Kidney glomerular epithelial cell (primary cell): ENCODE measurements at places on chromosomes 2 and 18.
A peak's percentile ranks its signal among the peaks of the same experiment; 100 is the strongest.

DNA sequence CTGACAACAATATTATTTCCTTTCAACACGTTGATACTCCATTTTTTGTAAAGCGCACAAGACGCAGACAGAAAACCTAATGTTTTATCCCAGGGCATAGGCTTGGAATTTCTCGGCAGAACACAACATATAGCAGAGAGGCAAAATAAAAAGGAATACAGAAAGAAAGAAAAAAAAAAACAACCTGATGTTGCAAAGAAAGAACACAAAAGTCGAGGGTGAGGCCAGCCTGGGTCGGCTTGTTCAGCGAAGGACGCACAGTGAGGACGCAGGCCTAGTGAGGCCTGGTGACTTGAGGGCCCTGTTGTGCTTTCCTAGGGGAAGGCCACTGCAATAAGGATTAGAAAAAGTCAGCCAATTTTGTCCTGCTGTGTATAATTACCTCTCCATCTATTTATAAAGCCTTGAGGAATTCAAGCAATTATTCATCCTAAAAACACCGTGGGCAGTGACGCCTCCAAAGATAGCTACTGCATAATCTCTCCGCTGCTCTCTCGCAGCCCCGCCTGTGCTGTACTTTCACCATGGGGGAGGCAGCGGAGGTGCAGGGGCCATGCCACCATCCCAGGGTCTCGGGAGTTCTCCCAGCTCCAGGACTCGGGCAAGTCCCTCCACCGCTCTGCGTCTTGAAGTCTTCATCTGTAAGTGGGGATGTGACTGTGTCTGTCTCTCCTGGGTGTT lies 61.9 kb upstream of the SH3RF3 start:
- DNase-seq = no peak

- no peak for DNase-seq
These were observed 16.3 kb upstream of the CCDC68 start for GRCh38 chr18:54975598-54975997.

- DNase-seq = no peak
These were observed 284.6 kb upstream of the UBE2E3 start for GRCh38 chr2:180695586-180696401.

DNA sequence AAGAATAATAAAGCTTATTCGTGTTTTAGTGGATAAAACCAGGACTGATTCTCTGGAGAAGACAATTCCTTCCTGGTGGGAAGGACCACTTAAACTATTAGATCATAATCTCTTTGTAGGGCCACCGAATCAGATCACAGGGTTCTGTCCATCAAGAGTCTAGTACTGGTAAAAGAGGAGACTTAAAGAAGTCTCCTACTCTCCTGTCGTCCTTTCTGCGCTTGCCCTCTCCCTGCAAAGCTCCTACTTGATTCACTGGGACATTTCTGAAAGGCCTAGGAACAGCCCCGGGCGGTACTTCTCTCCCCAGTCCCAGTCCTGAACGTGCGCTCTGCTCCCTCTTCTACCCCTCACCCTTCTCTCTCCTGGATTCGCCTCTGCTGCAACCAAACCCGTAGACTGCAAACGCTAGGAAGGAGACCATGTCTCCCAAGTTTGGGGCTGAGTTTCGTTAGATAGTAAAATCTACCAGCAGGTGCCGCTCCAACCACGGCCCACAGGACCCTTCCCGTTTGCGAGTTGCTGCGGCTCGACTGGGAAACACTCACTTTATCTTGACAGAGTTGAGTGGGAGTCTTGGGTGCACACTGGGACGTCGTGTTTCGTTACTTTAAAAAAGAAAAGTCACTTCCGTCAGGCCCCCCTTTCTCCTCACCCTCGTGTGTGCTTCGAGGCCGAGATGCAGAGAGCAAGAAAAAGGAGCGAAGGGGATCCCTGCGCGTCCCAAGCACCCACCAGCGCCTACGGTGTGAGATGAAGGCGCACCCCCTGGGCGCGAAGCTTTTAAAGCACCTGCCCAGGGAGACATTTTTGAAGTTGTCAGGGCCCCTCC lies 923 bp downstream of the FIGLA start:
- DNase-seq = peak; percentile 24

DNA sequence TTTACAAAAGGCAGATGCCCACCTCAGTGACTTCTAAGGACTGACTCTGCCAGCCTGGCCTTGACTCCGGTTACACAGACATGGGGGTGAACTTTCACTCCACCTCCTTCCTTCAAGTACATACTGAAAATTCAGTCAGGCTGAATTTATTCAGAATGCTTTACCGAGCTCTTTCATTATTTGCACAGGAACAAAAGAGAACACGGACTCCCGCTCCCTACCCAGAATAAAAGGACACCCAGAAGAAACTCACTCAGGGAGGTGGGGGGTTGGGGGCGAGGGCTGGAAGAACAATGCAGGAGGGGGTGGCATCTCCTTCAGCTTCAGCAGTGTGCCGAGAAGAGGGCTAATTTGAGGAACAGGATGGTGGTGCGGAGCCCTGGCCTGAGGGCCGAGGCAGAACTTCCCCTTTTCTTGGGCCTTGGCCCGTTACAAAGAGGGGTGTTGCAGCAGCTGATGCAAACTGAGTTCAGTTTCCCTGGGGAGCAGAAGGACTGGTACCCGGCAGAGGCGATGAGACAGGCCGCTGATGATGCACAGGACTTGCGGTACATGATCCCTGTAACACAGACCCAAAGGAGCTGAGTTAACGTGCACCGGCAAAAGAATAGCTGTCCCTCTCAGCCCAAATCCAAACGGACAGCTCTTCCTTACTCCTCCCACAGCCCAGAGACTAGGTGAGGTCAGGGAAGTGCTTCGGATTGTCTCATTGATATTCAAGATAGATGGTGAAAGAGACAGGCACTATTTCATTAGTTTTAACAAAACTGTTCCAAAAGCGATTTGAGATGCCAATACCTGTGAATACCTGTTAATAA lies 24.1 kb downstream of the LYPD1 start:
- no peak for DNase-seq

DNA sequence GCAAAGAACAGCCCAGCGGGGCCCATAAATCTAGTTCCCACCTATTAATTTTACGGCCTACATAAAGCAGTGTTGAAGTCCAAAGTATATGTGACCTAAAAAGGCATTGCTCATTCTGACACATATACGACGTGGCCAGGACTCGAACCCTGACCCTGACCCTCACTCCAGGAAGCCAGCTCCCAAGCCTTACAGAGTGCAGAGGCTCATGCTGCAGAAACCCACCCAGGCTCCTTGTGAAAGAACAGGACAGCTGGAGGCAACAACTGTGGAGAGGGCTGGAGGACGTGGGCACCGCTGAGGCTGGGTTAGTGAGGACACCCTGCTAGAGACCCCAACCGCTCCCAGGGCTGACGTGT lies 221.6 kb downstream of the CYP26B1 start:
- no peak for DNase-seq

DNA sequence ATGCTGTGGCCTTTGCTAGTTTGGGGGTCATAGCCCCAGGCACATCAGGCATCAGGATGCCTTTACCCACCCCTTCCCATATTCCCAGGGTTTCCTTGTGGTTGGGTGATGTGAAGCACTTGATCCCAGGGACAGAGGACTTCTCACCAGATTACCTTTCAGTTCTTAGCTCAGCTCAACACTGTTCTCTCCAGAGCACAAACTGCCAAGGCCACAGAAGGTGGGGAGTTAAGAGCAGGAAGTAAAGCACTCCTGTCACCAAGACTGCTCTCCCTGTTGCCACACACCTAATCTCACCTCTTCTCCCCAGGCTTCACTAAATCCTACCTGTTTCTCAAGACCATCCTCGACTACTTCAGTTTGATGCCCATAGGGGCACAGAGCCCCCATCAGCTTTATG lies 25.9 kb downstream of the FHOD3 start:
- DNase-seq = no peak

GRCh38 chr18:23636071-23636399 lies 26.7 kb downstream of the ANKRD29 start:
- DNase-seq = no peak

GRCh38 chr2:175203621-175204496 lies 22.3 kb upstream of the ATP5MC3 start:
- peak; percentile 46 for DNase-seq

DNA sequence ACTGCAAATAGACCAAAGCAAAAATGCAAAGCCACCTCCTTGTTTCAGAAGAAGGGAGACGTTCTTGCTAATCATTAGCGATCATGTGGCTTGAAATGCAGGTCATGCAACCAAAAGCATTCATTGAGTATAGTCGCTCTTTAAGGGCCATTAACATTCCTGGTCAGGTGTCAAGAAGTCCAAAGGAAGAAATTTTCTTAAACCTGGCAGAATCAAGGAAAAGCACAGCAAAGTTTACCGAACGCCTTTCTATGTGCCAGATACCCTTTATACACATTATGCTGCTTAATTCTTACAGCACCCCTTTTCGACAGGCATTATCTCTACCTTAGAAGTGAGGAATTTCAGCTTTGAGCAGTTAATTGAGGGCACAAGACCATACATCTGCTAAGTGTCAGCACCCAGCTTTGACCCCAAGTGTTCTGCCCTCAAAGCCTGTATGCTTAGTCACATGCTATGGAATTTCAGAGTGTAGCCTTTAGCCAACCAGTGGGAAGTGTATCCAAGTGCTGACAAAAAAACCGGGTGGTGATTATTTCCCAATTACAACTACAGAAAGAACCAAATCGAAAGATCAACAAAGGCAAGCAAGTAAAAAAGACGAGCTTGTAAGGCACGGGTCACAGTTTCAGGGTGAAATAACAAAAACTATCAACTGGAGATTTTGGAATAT lies 70.8 kb downstream of the EPHA4 start:
- no peak for DNase-seq

- no peak for DNase-seq
These were observed 199.3 kb downstream of the LTBP1 start for GRCh38 chr2:33146102-33146501.

DNA sequence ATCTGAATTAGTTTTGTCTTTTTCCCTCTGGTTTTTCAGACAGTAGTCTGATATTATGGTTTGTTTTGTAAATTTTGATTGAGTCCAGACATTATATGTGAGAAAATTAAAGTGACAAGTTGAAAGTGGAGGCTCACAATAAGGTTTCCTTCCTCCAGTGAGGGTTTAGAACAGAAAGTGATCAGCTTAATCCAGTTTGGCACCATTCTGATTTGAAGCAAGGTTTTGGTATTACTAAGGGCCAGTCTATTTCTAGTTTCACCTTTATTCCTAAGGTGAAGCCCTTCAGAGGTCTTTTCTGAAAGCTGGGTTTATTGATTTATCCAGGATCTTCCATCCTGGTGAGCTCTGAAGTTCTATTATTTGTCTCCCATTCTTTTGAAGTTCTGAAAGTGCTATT lies 68.7 kb downstream of the CDC42EP3 start:
- no peak for DNase-seq

- no peak for DNase-seq
These were observed 397.2 kb upstream of the SMIM21 start for GRCh38 chr18:75824661-75825060.

- no peak for DNase-seq
These were observed 111.3 kb upstream of the CAVIN2 start for GRCh38 chr2:191957996-191958860.

DNA sequence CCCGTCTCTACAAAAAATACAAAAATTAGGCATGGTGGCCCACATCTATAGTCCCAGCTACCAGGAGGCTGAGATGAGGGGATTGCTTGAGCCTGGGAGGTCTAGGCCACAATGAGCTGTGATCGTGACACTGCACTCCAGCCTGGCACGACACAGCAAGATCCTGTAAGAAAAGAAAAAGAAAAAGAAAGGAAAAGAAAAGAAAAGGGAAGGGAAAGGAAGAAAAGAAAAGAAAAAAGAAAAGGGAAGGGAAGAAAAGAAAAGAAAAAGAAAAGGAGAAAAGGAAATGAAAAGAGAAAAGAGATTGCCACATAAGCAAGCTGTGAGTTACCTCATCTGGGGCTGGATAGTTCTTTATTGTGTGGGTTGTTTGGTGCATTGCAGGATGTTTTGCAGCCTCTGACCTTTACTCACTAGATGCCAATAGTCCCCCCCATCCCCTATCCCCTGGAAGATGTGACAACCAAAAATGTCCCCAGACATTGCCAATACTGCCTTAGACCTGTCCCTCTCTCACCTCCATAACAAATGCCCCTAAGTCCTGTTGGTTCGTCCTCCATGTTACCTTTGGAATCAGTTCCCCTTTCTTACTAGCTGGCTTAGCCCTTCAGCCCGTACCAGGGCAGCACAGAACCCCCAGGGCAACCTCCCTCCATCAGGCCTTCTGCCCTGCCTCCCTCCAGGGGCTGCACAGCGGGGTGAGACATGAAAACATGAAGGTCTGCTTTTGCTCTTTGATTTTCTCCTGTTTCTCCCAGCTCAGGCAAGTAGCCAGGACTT lies 8.9 kb downstream of the ASPRV1 start:
- DNase-seq = no peak

DNA sequence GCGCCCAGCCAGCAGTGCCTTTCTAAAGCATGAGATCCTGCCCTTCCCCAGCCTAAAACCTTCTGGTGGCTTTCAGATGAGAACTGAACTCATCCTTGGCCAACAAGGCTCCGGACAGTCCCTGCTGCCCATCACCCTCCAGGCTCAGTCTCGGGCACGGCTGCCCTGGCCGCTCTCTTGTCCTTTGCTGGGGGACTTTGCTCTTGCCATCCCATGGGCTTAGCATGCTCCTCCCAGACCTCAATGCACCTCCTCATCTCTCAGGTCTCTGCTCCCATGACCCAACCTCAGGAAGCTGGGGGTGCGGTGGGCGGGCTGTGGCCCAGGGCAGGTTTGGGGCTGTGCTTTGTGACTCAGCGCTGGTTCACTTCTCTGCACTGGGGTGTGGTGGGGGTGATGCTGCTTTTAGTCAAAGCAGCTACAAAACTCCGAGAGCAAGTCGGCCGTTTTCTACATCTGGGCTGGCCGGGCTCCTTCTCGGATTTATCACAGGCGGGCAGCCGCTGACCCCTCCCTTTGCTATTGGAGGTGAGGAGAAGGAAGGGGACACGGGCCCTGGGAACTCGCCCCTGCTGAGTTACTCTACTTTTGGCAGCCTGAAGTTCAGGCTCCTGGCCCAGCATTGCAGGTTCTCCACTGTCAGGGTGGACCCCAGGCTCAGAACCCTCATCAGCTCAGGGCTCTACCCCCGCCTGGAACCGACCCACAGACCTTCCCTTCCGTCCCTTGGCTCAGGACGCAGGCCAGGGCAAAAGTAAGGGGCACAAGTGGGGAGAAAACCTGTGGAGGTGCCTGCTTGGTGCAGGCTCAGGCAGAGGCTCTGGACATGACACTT lies 90.6 kb upstream of the TAF1B start:
- DNase-seq = no peak

DNA sequence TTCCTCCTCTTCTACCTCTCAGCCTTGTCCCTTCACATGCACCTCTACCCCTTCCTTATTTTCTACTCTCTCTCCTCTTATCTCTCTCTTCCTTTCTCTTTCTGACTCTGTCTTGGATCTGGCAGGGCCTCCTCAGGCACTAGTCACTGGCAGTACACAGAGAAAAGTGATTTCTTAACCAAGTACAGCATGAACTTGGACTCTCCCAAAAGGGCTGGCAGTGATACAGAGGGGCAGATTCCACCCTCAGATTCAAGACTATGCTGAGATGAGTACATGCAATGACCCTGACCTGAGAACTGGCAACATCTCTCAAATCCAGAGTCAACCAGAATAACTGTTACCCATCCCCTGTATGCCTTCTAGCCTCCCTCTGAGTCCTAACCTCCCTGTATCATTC lies 4.3 kb downstream of the AOX1 start:
- no peak for DNase-seq
